ENCODE measurements at places on chromosomes 16 and 17. TPM values are rescaled to one million over a fixed set of nuclear protein-coding genes. Genes with fewer than 3 reads are reported as not detected.

Gene PYCARD
- total RNA-seq: 3.3 TPM

Gene SYCE1L
- 24.8 TPM for total RNA-seq

GRCh38 chr16:72664056-72664508 lies 383.8 kb downstream of the ZFHX3 start:
- peak overlapping the region; percentile 96 for H3K4me3 ChIP-seq
- H3K36me3 ChIP-seq: peaks cover 19% of the 10 kb centered on the region
- DNase-seq: no peak
- no peaks in the 10 kb centered on the region for H3K27me3 ChIP-seq

Gene KRTAP4-6
- total RNA-seq: not detected

Gene ADAP2
- total RNA-seq: 2.2 TPM

- no peak for DNase-seq
- no peaks in the 10 kb centered on the region for H3K36me3 ChIP-seq
- H3K27me3 ChIP-seq: peaks cover 3% of the 10 kb centered on the region
- H3K4me1 ChIP-seq: no peaks in the 10 kb centered on the region
- H3K27ac ChIP-seq: no peak overlapping the region
Measured at GRCh38 chr16:48184681-48185080, 28.9 kb upstream of the ABCC12 start.

- no peaks in the 10 kb centered on the region for H3K27me3 ChIP-seq
- DNase-seq: no peak
- no peaks in the 10 kb centered on the region for H3K36me3 ChIP-seq
- H3K4me3 ChIP-seq: no peak overlapping the region
Measured at GRCh38 chr16:57501492-57501891, 15.2 kb upstream of the DOK4 start.

DNA sequence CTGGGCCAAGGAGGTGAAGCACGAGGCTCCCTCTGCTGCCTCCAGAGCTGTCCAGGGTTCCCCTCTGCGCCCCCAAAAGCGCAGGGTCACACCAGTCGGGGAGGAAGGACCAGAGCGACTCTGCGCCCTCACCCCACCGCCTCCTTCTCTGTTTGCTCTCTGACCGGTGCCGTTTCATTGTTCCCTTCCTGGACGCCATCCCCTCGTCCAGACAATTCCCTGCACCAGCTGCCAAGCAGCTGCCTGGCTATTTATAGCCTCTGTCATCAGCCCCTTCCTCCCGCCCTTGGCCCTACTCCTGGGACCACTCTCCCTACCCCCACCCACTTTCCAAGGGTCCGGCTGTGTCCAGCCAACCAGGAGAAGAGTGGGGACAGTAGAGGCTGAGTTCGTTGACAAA lies 68.8 kb upstream of the CREBBP start:
- H3K4me1 ChIP-seq: no peaks in the 10 kb centered on the region
- H3K4me3 ChIP-seq: no peak overlapping the region
- no peak overlapping the region for H3K27ac ChIP-seq
- no peaks in the 10 kb centered on the region for H3K27me3 ChIP-seq
- DNase-seq: no peak
- no peaks in the 10 kb centered on the region for H3K36me3 ChIP-seq

DNA sequence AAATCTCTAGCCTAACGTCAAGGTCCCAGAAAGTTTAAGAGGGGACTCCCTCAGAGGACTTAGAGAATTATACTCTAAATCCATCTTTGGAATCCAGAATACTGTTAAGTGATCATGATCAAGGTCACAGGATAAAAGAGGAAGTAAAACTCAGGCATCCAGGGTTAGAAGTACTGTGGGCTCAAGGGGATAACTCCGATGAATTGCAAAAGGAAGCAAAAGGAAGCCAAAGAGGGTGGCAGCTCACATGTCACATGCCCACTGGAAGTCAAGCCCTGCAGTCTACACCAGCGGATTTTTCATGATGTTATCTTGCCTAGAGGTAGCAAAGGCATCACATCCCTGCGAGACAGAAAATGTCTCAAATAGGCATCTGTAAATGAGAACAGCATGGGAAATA lies 3.8 kb downstream of the ZNF821 start:
- H3K27ac ChIP-seq: peak overlapping the region; percentile 30
- no peak for DNase-seq
- H3K27me3 ChIP-seq: no peaks in the 10 kb centered on the region
- peaks cover 4% of the 10 kb centered on the region for H3K36me3 ChIP-seq

Gene C16orf89
- total RNA-seq: not detected

- no peaks in the 10 kb centered on the region for H3K36me3 ChIP-seq
- H3K4me3 ChIP-seq: no peak overlapping the region
- no peak overlapping the region for H3K27ac ChIP-seq
- peaks cover 30% of the 10 kb centered on the region for H3K27me3 ChIP-seq
Measured at GRCh38 chr16:14309001-14309886, 238.1 kb downstream of the MRTFB start.

DNA sequence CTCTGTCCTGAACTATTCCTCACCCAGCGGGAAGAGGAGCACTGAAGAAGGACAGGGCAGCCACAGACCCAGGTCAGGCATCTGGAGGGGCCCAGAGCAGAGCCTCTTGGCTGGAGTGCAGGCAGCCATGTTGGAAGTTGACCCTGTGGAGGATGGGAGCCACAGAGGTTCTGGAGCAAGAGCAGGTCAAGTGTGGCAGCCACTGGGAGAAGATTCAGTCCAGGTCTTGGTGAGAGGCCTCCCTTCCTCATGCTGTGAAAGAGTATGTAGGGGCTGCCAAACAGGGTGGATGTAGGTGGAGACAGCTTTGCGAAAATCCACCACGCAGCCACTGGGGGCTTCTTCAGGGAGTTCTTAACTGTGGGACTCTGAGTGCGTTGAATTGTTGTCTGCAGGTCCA lies 590 bp upstream of the CD79B start:
- peaks cover 12% of the 10 kb centered on the region for H3K4me1 ChIP-seq
- no peak overlapping the region for H3K27ac ChIP-seq
- DNase-seq: no peak
- no peak overlapping the region for H3K4me3 ChIP-seq

DNA sequence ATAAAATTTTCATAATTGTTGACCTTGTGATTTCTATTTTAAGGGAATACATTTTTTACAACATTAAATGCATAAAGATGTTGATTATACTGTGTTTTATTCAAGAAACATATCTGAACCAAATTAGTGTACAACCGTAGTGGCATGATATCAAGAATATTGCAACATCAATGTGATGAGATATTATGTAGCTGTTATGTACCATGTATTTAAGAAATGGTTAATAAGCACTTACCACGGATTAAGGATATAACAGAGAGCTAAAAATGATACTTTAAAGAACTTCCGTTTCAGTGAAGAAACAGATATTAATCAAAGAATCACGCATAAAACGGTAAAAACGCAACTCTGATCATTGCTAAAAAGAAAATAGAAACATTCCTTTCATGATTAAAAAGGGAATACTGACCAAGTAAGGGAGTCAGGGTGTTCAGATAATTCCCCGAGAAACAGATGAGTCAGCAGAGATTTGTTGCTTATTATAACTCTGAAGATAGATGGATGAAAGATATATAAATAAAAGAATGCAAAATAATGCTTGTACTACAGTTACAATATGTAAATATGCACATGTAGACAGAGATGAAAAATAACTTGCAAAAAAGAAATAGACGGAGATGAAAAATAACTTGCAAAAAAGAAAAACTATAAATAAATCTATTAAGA lies 281.9 kb upstream of the MAF start:
- no peaks in the 10 kb centered on the region for H3K4me1 ChIP-seq
- H3K4me3 ChIP-seq: no peak overlapping the region
- no peak for DNase-seq
- H3K36me3 ChIP-seq: no peaks in the 10 kb centered on the region
- no peaks in the 10 kb centered on the region for H3K27me3 ChIP-seq

DNA sequence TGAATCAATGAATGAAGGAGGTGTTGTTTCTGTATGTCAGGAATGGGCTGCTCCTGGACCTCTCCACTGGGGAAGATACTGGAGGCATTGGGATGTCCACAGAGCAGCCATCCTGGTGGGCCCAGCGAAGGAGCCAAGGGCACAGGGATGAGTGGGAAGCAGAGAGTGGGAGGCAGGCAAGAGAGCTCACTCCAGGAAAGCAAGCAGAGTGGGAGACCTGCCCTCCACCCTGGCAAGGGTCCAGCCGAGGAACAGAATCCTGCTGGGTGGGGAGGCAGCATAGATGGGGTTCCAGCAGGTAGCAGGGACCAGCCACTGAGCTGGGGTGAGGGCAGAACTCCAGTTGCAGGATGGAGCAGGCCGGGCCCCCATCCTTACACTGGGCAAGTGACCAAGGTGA lies 71.9 kb upstream of the AMZ2 start:
- H3K4me1 ChIP-seq: no peaks in the 10 kb centered on the region
- H3K36me3 ChIP-seq: no peaks in the 10 kb centered on the region
- H3K27me3 ChIP-seq: no peaks in the 10 kb centered on the region
- H3K4me3 ChIP-seq: no peak overlapping the region
- no peak for DNase-seq
- no peak overlapping the region for H3K27ac ChIP-seq

Gene KRT38
- not detected for total RNA-seq

Gene IGFALS
- 0.14 TPM for total RNA-seq

DNA sequence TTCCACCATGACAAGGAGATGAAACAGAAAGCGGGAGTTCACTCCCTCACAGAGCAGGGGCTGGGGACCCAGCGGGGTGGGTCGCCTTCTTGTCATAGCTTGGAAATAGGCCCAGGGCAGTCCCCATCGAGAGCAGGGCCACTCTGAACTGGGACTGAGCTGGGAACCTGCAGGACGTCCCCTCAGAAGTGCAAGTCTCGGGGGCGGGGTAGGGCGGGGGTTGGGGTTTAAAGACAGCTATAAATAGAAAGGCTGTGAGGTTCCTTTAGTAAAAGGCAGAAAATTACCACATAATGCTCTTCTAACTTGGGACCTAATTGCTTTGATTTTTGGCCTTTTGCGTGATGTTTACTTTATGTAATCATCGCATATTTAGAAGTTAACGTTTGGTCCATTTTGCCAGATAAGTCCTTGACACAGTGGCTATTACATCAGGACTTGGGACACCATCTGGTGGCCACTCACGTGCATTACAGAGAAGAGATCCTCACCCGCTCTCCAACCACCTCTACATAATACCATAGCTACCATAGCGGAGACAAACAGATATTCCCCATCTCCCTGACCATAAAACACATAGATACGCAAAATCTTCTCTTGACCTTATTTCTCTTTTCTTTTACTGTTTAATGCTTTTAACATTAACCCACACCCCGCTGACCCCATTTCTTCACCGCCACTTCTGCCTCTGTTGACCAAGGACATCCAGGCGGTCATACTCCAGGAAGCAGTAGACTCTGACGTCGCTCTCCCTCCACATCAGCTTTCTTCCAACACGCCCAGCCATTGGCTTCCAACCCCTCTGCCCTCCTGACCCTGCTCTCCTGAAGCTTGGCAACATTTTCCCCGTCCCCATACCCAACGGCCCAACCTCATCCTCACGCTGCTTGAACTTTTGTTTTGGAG lies 27.5 kb upstream of the PIK3R6 start:
- H3K36me3 ChIP-seq: no peaks in the 10 kb centered on the region
- peak; percentile 59 for DNase-seq
- H3K27ac ChIP-seq: no peak overlapping the region
- H3K4me3 ChIP-seq: no peak overlapping the region
- peaks cover 6% of the 10 kb centered on the region for H3K4me1 ChIP-seq

DNA sequence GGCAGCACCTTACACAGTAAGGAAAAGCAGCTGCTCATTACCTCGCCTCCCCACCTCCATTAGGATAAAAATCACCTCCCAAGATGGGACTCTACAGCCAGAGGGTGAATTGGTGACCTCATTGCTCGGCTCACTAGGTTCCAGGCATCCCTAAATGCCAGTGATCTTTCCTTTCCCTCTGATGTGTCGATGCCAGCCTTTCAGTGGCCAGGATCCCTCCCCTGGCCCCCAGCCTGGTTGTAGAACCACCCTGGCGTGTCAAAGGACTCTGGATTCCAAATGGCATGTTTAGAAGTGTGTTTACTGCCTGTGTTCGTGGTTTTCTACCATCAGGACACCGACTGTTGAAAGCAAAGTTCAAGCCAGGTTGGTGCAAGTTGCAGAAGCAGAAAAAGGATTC lies 72.1 kb upstream of the LYRM9 start:
- H3K4me3 ChIP-seq: no peak overlapping the region
- H3K36me3 ChIP-seq: no peaks in the 10 kb centered on the region
- peaks cover 10% of the 10 kb centered on the region for H3K27me3 ChIP-seq

DNA sequence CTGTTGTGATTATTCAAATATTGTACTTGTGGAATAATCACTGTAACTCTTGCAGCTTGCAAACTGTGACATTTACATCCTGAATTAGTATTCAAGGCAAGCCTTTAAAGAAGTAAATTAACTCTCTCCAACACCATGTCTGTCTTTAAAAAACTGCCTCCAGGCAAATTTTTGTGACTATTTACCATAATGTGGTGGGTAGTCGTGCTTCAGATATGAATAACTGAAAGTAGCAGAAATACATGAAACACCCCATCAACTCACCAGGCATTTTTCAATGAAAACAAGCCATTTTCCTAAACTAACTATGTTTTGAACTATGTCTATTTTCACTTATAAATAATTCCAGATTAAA lies 217.4 kb upstream of the PSMD7 start:
- peaks cover 18% of the 10 kb centered on the region for H3K4me1 ChIP-seq
- peaks cover 5% of the 10 kb centered on the region for H3K36me3 ChIP-seq
- H3K27me3 ChIP-seq: no peaks in the 10 kb centered on the region
- H3K4me3 ChIP-seq: no peak overlapping the region
- no peak for DNase-seq

DNA sequence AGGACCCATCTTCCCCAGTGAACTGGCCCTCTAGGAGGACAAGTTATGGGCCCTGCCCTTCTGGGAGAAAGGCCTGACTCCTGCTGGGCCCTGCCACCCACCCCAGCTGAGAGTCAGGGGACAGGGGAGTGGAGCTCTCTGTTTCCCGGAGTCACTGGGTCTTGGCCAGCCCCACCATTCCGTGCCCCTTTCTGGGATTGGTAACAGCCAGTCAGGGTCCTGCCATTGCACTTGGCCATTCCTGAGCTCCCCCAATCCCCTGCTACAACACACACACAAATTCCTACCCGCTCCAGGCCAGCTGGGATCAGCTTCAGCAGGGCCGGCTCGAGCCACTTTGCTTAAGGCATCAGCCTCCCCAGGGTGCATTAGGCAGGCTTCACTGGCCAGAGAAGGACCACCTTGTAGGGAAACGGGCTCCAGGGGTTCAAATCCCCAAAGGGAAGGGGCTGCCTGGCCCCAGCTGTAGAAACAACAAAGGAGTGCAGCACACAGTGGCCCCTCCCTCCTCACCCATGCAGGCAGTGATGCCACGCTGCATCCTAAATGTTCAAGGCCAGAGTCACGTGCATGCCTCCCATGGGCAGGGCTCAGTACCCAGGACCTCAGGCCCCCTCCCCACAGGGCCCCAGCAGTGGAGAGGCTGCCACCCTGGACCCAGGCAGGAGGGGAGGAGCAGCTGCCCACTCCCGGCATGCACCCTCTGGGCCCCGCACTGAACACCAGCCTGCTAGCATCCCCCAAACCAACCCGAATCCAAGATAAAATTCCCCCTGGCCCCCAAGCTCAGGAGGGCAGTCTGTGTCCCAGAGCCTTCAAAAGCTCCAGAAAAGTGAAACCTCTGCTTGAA lies 37.7 kb downstream of the C16orf78 start:
- no peak overlapping the region for H3K27ac ChIP-seq
- DNase-seq: no peak
- H3K4me3 ChIP-seq: no peak overlapping the region
- H3K36me3 ChIP-seq: no peaks in the 10 kb centered on the region
- H3K4me1 ChIP-seq: peaks cover 4% of the 10 kb centered on the region

GRCh38 chr16:35533683-35534082 lies 2074.3 kb downstream of the TP53TG3F start:
- no peak overlapping the region for H3K27ac ChIP-seq
- DNase-seq: no peak
- no peaks in the 10 kb centered on the region for H3K4me1 ChIP-seq
- H3K36me3 ChIP-seq: peaks cover 6% of the 10 kb centered on the region
- H3K4me3 ChIP-seq: no peak overlapping the region

All from neural crest cell (in vitro differentiated cells).